ENCODE measurements at places on chromosomes 11 and 22.

DNA sequence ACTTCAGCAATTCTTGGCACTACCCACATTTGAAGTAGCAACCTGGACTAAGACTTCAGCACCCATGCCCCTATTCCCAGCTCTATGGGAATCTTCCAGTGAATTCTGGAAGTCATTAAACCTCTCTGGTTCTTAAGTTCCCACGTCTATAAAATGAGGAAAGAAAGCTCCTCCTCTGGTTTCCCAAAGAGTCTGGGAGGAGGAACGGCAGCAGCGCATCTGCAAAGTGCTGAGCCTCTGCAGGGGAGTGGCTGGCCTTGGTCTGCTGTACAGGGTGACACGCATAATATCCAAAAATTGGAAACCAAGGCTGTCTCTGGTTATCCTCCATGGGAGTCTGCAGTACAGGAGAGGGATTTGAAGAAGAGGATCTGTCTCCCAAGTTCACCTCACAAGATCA, 73.6 kb upstream of the TP53I11 start:
- no peak for DNase-seq

GRCh38 chr11:13091373-13091772, 82.3 kb downstream of the RASSF10 start:
- no peak for DNase-seq

- DNase-seq = no peak
Observed at GRCh38 chr11:72406540-72407527, 27.5 kb downstream of the CLPB start.

GRCh38 chr11:6390718-6391469, 620 bp downstream of the SMPD1 start:
- no peak for DNase-seq

- DNase-seq = no peak
Observed at GRCh38 chr22:42622061-42622710, 7.5 kb upstream of the POLDIP3 start.

GRCh38 chr11:56994532-56994931, 5.8 kb downstream of the OR5AK2 start:
- DNase-seq = no peak

GRCh38 chr22:23604939-23605712, 25.0 kb upstream of the IGLL1 start:
- DNase-seq = no peak

GRCh38 chr11:128910576-128910975, 19.4 kb downstream of the KCNJ5 start:
- no peak for DNase-seq

GRCh38 chr11:60866911-60867870, at the start of gene ZP1:
Gene ZP1 (plus strand): TSS chr11:60867542. CDS start chr11:60867562, 20 bp downstream.
- DNase-seq = no peak

DNA sequence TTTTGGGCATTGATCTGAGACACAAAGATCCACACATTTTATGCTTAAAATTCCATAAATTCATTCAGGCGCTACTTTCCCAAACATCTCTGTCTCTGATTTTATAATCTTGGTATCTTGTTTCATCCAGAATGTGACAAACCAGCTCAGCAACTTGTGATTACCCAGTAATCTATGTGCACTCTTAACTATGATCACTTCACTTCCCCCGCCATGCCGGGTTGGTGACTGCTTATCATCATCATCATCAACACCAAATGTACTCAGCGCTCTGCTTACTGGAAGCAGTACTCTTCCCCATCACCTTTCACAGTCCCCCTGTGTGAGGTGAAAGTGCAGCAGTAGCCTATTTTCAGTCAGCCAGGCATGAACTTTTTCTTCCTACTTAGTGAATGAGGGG, 15.2 kb upstream of the MMP7 start:
- DNase-seq = no peak

- no peak for DNase-seq
Observed at GRCh38 chr11:284105-285020, 4.6 kb upstream of the PGGHG start.
